ENCODE measurements at places on chromosomes 11 and 22.

GRCh38 chr11:13899603-13900002 lies 62.9 kb upstream of the SPON1 start:
- DNase-seq = no peak

GRCh38 chr22:48405741-48406140 lies 1421.9 kb downstream of the BRD1 start:
- DNase-seq = no peak

DNA sequence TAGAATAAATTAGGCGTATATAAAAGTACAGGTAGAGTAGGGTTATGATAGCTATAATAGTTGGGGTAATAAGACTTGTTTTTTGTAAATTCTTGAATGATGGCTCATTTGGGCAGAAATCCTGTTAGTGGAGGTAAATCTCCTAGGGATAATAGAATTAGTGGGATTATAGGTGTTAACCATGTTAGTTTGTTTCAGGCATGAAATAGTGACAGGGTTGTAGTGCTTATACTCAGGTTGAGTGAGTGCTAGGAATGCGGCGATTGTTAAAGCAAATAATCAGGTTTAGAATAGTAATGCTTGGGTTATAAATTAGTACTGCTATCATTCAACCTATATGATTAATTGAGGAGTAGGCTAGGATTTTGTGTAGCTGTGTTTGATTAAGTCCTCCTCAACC lies 297.1 kb downstream of the DYNC2H1 start:
- DNase-seq = no peak

- no peak for DNase-seq
Measured at GRCh38 chr11:83473743-83474142, 187.6 kb upstream of the CCDC90B start.

GRCh38 chr11:128052912-128053641 lies 534.3 kb downstream of the ETS1 start:
- no peak for DNase-seq

DNA sequence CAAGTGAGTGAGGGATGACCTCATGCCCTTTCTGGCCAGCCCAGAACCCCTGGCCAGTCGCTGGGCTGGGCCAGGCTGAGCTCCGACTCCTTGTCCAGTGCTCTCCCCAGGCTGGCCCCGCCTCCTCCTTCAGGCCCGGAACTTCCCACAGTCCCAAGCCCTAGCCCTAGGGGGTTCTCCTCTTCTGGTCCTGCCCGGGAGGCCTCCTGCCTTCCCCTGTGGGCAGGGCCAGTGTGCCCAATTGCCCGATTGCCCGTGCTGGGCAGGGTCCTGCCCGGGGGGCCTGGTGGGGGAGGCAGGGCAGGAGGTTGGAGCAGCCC lies 4.2 kb downstream of the TCIRG1 start:
- DNase-seq = no peak

DNA sequence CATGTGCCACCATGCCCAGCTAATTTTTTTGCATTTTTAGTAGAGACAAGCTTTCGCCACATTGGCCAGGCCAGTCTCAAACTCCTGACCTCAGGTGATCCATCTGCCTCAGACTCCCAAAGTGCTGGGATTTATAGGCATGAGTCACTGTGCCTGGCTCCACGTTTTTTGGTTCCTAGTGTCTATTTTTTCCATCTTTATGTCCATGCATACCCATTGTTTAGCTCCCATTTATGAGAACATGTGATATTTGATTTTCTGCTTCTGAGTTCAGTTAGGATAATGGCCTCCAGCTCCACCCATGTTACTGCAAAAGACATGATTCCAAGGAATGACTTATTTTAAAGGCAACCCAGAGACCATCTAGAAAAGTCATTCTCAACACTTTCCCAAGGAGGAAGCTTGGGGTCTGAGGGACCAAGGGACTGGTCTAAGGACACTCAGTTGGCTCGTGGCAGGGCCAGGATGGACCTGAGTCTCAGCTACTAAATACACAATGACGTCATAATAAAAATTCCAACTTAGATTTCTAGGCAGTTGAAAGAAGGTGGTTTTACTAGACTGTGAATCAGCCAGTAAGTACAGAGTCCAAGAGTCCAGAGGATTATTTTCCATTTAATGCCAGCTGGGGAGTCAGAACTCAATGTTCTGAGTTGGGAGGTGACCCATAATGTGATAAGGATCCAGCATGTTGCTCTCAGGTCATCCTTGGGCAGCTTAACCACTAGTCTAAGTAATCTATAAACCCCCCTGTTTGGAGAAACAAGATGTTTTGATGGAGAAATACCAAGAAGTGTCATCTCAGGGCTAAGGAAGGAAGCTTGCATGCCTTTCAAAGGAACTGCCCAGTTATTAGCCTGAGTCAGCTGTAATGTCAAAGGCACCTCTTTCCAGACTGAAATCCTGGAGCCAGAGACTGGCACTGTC lies 39.4 kb downstream of the ABTB2 start:
- no peak for DNase-seq

All from stimulated activated CD4-positive, alpha-beta T cell treated with anti-CD3 and anti-CD28 coated beads, Interleukin-1b, Interleukin-23, amount 100 ng/mL, for 4 hours (primary cell).